ENCODE measurements at places on chromosomes 2 and 18. TPM values are rescaled to one million over a fixed set of nuclear protein-coding genes. Genes with fewer than 3 reads are reported as not detected.

FBXO41 gene
- total RNA-seq, result 4.3 TPM

PRSS56 gene
- total RNA-seq, result not detected

COL6A3 gene
- total RNA-seq, result 7.3 TPM

NAT8 gene
- not detected for total RNA-seq

ABCG8 gene
- total RNA-seq, result not detected

UGT1A8 gene
- not detected for total RNA-seq

SNTG2 gene
- not detected for total RNA-seq

HJURP gene
- 32.4 TPM for total RNA-seq

CPLX4 gene
- total RNA-seq, result not detected

GALNT5 gene
- total RNA-seq, result 1.5 TPM

MBOAT2 gene
- 5.9 TPM for total RNA-seq

DNAH6 gene
- total RNA-seq, result 0.11 TPM

IL1RL1 gene
- total RNA-seq, result 2.8 TPM

TEKT4 gene
- 0.08 TPM for total RNA-seq

NYAP2 gene
- not detected for total RNA-seq

DPP4 gene
- 0.05 TPM for total RNA-seq

RRM2 gene
- 217 TPM for total RNA-seq

SLC14A1 gene
- 22.7 TPM for total RNA-seq

MBD2 gene
- total RNA-seq, result 13.9 TPM

TLK1 gene
- total RNA-seq, result 3.5 TPM

GULP1 gene
- 49.0 TPM for total RNA-seq

DYSF gene
- 1.0 TPM for total RNA-seq

RNU2-63P gene
- not detected for total RNA-seq

USP14 gene
- 9.3 TPM for total RNA-seq

HOXD9 gene
- total RNA-seq, result 5.4 TPM

MYCN gene
- total RNA-seq, result 0.08 TPM

RAB6C gene
- total RNA-seq, result not detected

ACVR1 gene
- 5.7 TPM for total RNA-seq

ADCYAP1 gene
- 0.49 TPM for total RNA-seq

WDPCP gene
- total RNA-seq, result 12.6 TPM

ZNF521 gene
- total RNA-seq, result 10.4 TPM

LOXL3 gene
- 158 TPM for total RNA-seq

ARMC9 gene
- total RNA-seq, result 26.9 TPM

RIOK3 gene
- total RNA-seq, result 41.2 TPM

STAM2 gene
- 14.6 TPM for total RNA-seq

CNGA3 gene
- total RNA-seq, result not detected

PUM2 gene
- total RNA-seq, result 22.7 TPM

MPHOSPH10 gene
- 45.4 TPM for total RNA-seq

ZAP70 gene
- total RNA-seq, result not detected

TFPI gene
- 3.0 TPM for total RNA-seq

PLB1 gene
- total RNA-seq, result 0.58 TPM

GCKR gene
- total RNA-seq, result not detected
